ENCODE measurements at places on chromosomes 1 and 21. TPM values are rescaled to one million over a fixed set of nuclear protein-coding genes. Genes with fewer than 3 reads are reported as not detected.

DNA sequence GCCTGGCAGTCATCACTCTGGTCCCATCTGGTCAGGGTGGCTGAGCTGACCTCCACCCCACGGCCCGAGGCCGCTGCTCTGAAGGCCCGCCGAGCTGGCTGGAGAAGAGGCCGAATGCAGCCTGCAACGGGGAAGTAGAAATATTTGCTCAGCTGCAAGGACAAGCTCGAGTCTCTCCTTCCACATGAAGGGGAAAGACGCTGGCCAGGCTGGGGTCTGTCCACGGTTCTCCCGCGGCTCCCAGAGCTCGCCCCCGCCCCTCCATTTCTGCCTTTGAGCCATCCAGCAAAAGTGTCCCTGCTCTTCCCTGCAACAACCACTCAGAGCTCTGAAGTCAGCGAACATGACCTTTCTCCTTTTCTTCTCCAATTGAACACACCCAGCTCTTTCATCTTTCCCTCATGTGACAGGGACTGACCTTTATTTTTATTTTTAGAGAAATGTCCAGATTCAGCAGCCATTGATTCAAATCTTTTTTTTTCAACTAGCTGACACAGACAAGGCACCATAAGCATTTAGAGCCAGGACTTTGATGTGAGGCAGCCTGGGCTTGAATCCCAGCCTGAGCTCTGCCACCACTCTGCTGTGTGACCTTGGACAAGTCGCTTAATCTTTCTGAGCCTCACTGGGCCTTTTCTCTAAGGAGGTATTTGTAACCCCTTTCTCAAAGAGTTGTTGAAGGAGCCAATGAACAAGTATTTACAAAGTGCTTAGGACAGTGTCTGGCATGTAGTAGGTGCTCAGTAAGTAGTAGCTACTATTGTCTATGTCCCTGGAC lies 149.3 kb upstream of the WNT4 start:
- H3K27me3 ChIP-seq = no peaks in the 10 kb centered on the region
- no peak for DNase-seq
- H3K4me1 ChIP-seq = peaks cover 3% of the 10 kb centered on the region

Gene LCE3E
- not detected for total RNA-seq

DNA sequence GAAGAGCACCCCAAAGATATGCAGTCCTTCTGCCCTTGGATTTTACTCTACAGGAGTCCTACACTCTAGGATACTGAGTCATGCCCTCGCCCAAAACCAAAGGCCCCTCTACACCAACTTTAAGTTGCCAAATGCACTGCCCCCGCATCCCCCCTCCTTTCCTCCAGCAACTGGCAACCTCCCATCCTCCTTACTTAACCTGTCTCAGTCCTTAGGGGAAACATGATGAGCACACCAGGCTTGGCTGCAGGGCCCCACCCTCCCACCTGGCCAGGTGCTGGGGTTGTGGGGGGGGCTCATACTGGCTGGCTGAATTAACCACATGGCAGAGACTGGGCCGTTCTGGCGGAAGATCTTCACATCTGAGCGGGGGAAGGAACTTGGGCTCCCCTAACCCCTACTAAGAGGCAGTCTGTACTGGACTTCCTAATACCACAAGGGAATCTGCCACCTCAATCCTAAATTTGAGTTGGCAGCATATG lies 1.2 kb downstream of the HDGF start:
- H3K27me3 ChIP-seq = no peaks in the 10 kb centered on the region
- peaks cover 47% of the 10 kb centered on the region for H3K4me1 ChIP-seq
- H3K4me3 ChIP-seq = peak overlapping the region; percentile 94
- no peak for DNase-seq
- H3K27ac ChIP-seq = peak overlapping the region; percentile 68
- H3K36me3 ChIP-seq = no peaks in the 10 kb centered on the region

Gene TNFRSF18
- 6.4 TPM for total RNA-seq
